ENCODE measurements at places on chromosomes 11 and 22.

DNA sequence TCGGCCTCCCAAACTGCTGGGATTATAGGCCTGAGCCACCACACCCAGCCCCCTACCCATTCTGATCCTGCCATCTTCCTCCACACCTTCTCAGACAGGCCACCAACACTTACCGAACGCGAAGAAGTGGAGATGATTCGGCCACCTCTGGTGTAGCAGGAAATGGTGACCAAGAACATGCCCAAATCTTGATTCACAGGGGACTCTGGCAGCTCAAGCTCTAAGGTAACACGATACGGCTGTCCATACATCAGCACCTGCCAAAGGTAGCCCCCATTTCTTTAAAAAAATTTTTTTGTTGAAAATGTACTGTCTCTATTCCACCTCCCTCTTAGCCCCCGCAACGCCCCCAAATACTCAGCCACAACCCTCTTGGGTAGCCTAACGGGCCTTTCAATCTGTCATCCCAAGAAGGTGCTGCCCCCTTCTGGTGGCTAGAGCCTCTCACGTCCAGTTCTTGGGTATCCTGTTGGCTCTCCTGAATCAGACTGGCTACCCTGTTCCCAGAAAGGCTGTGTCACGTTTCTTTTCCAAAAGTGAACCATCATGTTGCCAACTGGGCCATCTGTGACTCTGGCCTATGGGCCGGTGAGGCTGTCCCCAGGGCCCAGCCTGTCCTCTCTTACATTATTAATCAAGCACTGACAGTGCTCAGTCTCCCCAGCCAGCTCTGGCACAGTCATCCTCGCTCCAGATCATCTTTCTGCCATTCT lies 5.3 kb upstream of the LRRN4CL start:
- DNase-seq, result peak; percentile 60

- DNase-seq, result no peak
These were observed 6.6 kb downstream of the TRIM22 start for GRCh38 chr11:5696210-5696609.

- no peak for DNase-seq
These were observed 22.3 kb downstream of the ARHGAP1 start for GRCh38 chr11:46677991-46678740.

GRCh38 chr22:39266398-39267030 lies 21.7 kb upstream of the PDGFB start:
- no peak for DNase-seq

DNA sequence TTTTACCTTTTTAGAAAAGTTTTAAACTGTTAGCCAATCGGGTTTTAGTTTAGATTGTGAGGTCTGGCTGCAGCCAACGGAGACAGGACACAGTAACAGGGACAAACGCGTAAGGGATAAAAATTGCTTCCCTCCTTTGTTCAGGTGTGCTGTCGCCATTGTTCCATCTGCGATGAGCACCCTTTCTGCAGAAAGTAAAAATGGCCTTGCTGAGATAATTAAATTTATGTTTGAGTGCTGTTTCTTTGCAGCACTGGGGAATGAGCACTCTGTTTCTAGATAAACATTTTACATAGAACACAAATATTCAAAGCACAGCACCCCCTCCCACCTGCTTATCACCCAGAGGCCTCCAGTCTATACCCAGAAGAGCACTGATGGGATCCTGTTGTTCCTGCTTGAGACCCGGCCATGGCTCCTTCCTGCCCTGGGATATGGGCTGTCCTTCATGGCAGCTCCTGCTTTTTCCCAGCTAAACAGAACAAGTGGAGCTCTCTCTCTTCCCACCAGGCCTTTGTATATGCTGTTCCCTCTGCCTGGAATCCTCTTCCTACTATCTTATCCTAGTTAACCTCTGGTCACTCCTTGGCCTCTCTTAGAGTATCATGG lies 34.3 kb upstream of the CELSR1 start:
- no peak for DNase-seq

DNA sequence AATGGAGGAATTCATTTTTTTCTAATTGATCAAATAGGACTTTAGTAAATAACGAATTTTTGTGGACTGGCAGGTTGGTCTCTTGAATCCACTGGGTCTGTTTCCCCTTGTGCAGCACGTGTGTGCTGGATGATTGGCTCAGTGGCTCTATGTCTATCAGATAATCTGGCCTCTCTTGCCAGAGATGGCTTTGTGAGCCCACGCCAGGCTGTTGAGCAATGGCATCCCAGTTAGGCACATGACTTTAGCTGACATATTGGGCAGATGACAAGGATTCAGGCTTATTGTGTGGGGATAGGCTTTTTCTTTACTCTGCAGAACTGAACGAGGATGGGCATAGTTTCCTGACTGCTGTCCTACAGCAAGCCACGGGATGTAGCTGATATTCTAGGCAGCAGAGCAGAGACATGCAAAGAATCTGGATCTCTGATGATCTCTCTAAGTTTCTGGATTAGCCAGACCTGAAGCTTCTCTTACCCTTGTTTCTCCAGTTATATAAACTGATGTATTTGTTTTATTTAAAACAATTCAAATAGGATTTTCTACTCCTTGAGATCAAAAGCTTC lies 144.9 kb downstream of the ARHGAP42 start:
- DNase-seq, result no peak

DNA sequence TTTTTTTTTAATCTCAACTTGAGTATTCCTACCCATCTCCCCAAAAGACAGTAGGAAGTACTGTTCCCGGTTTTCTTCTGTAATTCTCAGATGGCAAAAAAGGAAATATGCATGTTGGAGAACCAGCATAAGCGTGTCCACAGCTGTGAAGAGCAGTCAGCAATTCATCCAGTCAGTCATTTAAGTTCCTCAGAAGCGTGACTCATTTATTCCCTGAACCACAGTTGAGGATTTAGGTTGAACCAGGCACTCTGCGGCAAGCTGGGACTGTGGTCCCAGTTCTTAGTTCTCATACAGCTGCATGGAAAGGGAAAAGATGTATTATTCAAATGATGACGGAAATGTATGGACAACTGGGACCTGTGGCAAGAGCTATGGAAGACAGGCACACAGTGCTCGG lies 61.0 kb upstream of the MYO18B start:
- no peak for DNase-seq

- no peak for DNase-seq
These were observed 19.7 kb upstream of the NUP160 start for GRCh38 chr11:47867823-47868222.

DNA sequence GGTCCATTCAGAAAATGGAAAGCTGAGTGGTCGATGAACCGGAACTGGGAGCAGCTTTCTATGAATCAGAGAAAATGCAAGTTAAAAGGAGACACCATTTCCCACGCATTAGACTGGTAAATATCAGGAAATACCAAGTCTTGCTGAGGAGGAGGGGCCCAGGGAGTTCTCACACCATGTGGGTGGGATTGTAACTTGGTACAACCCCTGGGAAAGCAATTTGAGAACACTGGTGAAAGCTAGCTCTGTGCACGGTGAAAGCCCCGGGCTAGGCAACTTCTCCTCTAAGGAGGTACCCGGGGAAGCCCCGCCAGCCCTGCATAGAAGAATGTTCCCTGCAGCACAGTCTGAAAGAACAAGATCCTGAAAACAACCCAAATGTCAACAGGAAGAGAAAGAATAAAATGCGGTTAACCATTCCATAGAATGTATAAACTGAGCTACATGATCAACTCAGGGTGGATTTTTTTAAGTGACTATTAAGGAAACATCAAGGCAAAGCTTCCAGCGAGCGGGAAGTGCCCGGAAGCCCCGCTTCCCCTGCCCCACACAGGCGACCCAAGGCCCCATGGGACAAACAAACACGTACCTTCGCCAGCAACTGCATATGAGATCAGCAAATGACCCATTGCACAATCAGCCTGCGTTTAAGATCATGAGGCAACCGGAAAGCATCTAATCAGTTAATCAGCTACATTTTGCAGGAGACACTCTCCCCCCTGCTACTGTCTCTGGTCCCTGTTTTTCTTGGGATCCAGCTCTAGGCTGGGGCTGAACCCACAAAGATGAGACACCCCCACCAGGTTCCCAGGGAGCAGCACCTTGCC lies 11.3 kb downstream of the SHANK2 start:
- DNase-seq, result no peak

DNA sequence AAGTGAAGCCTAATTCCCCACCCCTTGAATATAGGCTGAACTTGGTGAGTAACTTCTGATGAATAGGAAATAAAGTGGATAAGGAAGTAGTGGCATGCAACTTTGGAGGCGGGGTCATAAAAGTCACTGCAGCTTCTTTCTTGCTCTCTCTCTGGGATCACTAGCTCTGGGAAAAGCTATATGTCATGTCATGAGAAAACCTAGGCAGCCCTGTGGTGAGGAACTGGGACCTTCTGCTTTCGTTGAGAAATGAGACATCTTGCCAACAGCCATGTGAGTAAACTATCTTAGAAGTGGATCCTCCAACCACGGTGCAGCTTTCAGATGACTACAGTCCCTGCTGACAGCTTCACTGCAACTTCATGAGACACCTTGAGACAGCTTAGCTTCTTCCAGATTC lies 15.7 kb downstream of the ZNF214 start:
- no peak for DNase-seq

GRCh38 chr11:66691311-66691980 lies 13.8 kb upstream of the RBM4B start:
- DNase-seq, result no peak

DNA sequence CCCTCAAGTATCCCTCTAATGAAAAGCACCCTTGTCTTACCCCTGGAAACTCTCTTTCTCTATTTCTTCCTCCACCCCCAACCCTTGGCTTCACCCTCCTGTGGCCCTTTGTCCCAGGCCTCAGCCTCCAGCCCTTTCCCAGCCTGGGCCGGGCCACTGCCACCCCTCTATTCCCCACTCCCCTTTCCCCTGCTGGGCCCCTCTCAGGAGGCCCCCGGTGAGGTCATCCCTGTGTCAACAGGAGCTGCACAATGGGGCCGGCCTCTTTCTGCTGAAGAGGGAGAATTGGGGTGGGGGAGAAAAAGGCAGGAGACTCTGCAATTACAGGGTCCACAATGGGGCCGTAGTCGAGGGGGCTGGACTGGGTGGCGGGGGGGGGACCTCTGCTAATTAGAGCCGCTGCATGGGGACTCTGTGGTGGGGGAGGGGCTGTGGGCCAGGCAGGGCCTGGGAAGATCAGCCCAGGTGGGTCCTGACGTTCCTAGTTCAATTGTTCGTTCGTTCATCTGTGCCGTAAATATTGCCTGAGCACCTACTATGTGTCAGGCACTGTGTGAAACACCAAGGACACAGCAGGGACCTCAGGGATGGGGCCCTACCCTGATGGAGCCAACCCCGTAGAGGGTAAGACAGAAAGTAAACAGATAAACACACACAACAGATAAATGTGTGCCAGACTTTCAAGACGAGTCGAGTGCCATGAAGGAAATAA lies 18.5 kb upstream of the MPPED1 start:
- DNase-seq, result no peak

- no peak for DNase-seq
These were observed 40.2 kb downstream of the LMO1 start for GRCh38 chr11:8223513-8223900.

- no peak for DNase-seq
These were observed 840.4 kb upstream of the TENM4 start for GRCh38 chr11:80281194-80281593.

GRCh38 chr11:6225024-6225423 lies 9.4 kb downstream of the FHIP1B start:
- no peak for DNase-seq

- no peak for DNase-seq
These were observed 58.3 kb downstream of the TMPRSS5 start for GRCh38 chr11:113647856-113648255.

- DNase-seq, result no peak
These were observed 388.4 kb downstream of the SOX6 start for GRCh38 chr11:15967966-15968365.

DNA sequence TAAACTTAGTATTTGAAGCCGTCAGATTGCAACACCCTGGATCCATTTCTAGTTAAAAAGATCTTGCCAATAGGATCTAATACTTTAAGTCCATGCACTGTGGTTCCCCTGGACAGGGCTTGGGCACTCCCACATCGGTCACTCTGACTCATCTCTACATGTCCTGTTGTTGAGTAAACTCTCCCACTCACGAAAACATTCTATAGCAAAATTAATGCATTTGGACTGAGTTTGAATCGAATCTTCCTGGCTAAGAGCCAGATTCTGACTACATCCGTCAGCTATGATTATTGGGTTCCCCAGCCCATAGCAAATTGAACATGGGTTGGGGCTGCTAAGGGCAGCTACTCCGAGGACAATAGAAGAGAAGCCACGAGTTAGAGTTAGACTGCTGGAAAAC lies 182.1 kb upstream of the SORL1-AS1 start:
- DNase-seq, result no peak

- no peak for DNase-seq
These were observed 9.4 kb downstream of the MOB2 start for GRCh38 chr11:1476940-1477736.

GRCh38 chr11:102390667-102391465 lies 43.9 kb downstream of the BIRC2 start:
- DNase-seq, result no peak

- DNase-seq, result no peak
These were observed 16.0 kb upstream of the FTH1 start for GRCh38 chr11:61983419-61983818.

DNA sequence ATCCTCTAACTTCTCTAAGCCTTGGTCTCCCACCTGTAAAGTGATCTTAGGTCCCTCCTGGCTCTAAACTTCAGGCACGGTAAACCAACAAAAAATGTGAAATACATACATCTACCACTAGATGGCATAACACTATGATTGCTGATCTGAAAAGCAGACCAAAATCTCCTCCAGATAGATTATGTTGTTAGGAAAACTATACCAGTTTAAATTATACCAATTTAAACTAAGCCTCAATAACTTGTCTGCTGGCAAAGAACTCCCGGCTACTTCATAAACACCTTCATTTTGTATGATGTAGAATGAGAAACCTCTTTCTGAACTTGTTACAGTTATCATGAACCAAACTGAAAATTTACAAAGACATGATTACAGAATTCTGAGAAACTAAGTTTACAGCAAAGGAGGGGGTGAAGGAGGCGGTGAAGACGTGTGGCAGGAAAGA lies 85.9 kb downstream of the SBF2 start:
- no peak for DNase-seq

DNA sequence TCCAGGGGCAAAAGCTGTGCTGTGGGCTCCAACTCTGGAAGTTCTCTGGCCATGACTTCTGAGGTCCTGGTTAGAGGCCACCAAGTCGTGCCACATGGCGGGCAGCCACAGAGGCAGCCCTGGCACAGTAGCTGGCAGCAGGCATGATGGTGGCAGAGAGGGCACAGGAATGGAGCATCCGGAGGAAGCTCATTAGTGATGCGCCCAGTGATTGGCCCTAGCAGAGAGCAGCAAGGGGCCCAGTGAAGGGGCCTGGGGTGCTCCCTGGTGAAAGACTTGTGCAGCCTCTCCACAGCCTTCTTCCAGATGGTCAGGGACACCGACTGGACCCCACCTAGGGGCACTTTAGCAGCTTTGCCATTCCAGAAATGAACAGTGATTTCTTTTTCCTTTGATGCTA lies 7.0 kb downstream of the C11orf16 start:
- DNase-seq, result no peak
